Spinal cord (tissue), 10 donors: ENCODE measurements at places on chromosomes 1 and 21.

- peak; percentile 80 for DNase-seq
These were observed 22.6 kb downstream of the RCAN1 start for GRCh38 chr21:34592120-34592955.

- DNase-seq = no peak
These were observed 191.3 kb downstream of the CACNA1E start for GRCh38 chr1:181674617-181675016.

DNA sequence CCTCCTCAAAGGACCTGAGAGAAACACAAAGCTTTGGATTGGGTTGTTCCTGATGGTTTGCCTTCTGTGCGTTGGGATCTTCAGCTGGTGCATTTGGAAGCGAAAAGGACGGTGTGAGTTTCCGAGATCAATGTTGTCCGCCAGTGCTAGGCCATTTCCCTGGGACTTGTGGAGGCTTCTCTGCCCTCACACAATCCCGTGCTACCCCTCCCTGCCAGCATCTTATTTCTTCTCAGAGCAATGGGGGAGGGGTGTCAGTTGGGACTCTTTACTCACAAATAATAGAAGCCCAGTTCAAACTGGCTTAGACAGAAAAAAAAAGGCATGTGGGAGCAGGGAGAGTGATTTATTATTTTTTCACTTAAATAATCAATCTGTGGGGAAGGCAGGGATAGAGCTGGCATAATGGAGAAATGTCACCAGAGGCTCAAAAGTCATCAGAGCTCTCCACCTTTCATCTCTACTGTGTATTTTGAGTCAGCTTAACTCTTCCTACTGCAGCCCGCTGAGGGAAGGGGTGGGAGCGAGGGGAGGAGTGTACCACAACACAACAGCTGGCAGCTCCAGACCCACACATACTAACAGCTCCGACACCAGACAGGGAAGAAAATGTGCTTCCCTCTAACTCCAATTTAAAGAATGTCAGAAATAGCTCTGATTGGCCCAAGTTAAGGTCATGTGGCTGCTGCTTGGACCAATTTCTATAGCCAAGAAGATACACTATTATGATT is 22.4 kb downstream of the LY9 start:
- no peak for DNase-seq

GRCh38 chr1:240732390-240732789 is 120.4 kb upstream of the GREM2 start:
- peak; percentile 83 for DNase-seq

DNA sequence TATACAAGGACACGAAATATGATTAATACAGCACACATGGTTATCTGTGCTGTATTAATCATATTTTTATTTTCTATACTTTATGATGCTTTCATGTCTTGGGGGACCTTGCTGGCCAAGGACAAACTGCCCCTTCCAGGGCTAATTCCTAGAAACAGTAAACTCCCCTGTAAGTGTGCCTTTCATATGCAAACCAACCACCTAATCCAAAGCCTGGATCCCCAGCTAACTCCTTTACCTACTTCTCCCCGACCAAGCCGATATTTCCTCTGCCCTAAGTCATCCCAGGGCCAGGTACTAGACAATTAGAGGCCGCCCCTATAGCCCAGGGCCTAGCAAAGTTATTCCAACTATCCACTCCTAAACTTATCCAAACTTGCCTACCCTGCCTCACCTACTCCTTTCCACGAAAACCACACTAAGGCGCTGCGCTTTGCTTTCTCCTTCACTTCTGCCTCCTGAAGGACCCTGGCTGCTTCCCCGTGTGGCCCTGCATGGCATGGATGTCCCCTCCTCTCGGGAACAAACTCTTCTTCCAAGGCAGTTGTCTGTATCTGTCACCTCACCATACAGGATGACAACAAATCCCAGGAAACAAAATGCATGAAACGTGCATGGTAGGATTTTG is 10.2 kb downstream of the SH3BP5L start:
- no peak for DNase-seq

- DNase-seq = no peak
These were observed 144.3 kb downstream of the NTPCR start for GRCh38 chr1:233094691-233095090.

DNA sequence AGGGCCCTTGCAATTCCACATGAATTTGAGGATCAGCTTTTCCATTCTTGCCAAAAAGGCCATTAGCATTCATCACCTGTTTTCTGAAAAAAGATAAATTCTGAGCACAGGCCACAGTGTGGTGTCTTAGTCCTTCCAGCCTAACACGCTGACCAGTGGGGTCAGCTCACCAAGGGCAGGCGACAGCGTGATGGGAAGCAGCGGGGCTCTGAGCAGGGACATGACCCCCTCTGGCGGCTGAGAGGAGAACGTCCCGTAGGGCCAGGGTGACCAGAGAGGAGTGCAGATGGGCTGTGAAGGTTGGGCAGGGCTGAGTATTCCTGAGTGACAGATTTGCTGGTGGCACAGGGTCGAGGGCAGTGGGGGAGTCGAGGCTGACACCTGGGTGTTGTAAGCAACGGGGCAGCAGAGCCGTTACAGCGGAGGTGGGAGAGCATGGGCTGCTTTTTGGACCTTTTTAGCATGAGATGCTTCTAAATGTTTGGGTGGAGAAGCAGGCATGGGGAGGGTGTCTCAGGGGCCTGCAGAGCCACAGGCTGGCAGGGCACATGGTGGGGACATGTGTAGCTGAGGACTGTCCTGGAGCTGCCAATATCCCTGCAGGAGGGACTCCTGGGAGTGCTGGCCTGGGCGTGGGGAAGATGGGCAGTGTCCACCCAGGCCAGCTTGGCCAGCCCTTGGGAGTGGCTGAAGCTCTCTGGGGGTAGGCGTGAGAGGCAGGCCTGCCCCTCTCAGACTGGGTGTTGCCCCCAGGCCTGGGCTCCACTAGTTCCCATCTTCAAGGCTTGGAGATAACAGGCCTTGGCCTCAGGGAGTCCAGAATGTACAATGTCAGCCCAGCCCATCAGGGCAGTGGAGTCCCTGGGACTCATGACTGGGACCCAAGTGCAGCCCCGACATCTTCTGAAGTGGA is 8.6 kb upstream of the CALML6 start:
- DNase-seq = no peak

- no peak for DNase-seq
These were observed 105.9 kb downstream of the RGS2 start for GRCh38 chr1:192914696-192915095.

- no peak for DNase-seq
These were observed 5.7 kb downstream of the FHL3 start for GRCh38 chr1:37999430-38000232.

GRCh38 chr1:201084295-201084694 is 27.9 kb downstream of the CACNA1S start:
- no peak for DNase-seq

DNA sequence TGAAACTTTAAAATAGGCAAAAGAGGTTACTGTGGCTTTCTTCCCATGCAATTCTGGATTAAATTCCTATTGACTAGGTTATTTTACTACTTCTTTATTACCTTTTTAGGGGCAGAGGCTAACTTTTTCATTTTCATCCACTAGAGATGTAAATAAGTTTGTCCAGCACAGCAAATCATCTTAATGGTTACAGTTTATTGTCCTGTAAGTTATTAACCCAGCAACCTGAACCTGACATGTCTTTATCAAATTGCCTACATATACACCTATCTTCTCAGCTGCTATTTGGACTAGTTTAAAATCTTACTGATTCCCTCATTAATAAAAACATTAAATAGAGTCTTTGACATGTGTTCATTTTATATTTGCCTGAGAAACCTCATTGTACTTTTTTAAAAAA is 6.9 kb upstream of the SCYL3 start:
- no peak for DNase-seq

GRCh38 chr1:9093581-9093980 is 24.1 kb upstream of the SLC2A5 start:
- DNase-seq = no peak

DNA sequence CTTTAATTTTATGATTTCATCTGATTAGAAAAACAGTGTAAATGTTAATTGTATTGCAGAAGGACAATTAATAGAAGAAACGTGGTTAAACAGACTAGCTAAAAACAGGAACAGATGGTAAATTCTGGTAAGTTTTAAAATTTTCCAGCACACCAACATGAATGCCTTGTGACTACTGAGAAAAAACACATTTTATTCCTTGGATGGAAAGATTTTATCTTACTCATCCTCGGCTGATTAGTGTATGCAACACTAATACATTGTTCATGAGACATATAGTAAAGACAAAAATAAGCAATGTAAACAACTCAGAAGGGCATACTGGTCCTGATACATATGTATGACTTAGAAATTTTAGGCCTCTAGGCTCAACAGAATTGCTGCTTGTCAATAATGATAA is 4.9 kb upstream of the AK5 start:
- DNase-seq = no peak

GRCh38 chr1:5748286-5749225 is 243.7 kb downstream of the NPHP4 start:
- DNase-seq = no peak

GRCh38 chr1:36748466-36748865 is 265.8 kb upstream of the CSF3R start:
- no peak for DNase-seq

- DNase-seq = no peak
These were observed 77.4 kb downstream of the PSMG1 start for GRCh38 chr21:39105836-39106235.

- no peak for DNase-seq
These were observed 8.5 kb downstream of the TP53BP2 start for GRCh38 chr1:223837206-223837605.

- DNase-seq = no peak
These were observed 41.6 kb upstream of the VWA5B1 start for GRCh38 chr1:20248971-20249612.

DNA sequence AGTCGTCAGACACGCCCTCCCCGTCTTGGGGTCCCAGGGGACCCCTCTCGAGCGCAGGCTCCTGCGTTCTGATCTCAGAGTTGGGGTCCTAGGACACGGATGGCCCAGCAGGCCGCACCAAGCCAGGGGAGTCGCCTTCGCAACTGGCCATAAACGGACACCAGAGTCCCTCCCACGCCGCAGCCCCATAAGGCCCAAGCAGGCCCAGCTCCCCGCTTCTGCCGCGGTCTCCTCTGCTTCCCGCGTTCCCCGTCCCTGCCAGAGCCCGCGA is 633 bp downstream of the DMRTA2 start:
- DNase-seq = no peak

DNA sequence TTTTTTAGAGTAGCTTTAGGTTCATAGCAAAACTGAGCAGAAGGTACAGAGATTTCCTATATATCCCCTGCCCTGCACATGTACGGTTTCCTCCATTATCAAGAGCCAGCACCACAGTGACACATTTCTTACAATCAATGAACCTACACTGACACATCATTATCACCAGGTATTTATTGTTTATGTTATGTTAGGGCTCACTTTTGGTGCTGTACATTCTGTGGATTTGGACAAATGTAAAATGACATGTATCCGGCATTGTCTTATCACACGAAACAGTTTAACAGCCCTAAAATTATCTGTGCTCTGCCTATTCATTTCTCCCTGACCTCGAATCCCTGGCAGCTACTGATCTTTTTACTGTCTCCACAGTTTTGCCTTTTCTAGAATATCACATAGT is 93.7 kb upstream of the DPH5 start:
- DNase-seq = no peak

- DNase-seq = no peak
These were observed 7.4 kb downstream of the HCRTR1 start for GRCh38 chr1:31624731-31625514.

DNA sequence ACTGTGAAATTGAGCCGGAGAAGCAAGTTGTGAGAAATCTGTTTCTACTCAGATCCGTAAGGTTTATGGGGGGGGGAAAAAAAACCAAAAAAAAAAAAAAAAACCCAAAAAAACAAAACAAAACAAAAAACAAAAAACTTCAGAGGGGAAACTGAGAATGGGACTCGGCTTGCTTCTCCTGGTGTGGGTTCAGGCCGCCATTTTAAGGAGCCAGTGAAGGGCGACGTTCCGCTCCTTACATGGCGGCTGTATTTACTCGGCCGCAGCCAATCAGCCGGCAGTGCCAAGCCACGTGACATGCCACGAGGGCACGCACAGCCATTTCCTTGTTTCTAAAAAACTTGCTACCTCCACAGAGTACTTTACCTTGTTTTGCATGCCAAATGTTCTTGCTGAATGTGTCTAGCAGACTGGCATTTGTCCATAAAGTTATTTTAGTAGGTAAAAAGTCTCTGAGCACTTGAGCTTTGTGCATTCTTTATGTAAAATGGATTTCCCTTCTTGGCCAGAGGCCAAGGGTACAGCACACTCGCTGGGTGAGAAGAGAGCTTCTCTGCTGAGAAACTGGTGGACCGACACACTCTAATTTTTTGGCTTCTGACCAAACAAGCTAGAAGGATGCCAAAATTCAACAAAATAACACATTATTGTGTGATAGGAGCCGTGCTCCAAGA is 101.8 kb downstream of the NFIA start:
- peak; percentile 75 for DNase-seq

GRCh38 chr1:52402860-52403240 is 1.4 kb downstream of the ORC1 start:
- DNase-seq = no peak

DNA sequence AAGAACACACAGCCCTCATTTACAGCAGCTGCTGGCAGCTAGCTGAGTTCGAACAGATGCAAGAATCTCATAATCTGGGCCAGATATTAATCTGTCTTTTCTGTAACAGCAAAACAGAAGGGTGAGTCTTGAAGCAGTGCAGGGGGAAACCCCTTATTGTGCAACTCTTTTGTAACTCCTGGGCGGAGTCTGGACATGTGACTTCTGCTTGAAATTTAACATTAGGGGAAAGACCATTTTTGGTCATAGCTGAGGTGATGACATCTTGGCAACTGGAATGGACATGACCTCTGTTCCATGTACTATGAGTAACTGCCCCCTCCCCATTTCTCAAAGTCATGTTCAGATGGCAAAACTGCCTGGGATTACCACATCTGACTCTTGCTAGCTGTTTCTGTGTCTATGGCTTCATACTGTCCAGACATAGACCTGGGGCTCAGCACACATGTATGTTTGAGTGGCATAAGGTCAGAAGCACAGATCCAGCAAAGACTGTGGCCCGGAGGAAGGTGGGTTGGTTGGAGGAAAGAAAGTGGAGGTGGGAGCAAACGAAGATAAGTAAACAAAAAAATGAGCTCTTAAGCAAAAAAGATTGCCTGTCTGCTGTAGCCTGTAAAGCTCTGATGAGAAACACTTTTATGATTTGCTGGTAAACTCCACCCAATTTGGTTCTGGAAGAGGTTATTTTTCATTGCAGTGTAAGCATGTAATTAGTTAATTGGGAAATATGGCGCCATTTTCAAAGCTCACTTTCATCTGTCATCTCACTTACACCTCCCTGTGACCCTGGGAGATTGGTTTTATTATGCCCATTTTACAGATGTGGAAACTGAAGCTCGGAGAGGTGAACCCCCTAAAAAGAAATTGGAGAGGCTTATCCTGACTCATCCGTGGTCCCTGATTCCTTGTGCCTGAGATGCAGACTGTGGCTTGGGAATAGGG is 26.1 kb downstream of the ETS2 start:
- no peak for DNase-seq
